ENCODE measurements at places on chromosomes 3 and 15. TPM values are rescaled to one million over a fixed set of nuclear protein-coding genes. Genes with fewer than 3 reads are reported as not detected.
A peak's percentile ranks its signal among the peaks of the same experiment; 100 is the strongest.

DNA sequence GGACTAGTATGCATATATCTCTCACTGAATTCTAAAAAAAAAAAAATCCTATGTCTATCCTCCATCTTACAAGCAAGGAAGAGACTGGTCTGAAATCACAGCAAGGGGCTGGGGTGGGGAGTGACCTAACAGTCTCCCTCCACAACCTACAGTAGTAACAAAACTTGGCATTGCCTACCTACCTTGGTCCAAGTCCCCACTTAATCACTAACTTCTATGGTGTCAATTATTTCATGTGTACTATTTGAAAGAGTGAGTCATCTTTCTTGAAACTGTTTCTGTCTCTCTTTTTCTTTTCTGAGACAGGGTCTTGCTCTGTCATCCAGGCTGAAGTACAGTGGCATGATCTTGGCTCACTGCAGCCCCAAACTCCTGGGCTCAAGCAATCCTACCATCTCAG, 36.8 kb downstream of the CHAC1 start:
- DNase-seq: no peak
- no peaks in the 10 kb centered on the region for H3K4me1 ChIP-seq
- peaks cover 4% of the 10 kb centered on the region for H3K36me3 ChIP-seq
- H3K27me3 ChIP-seq: no peaks in the 10 kb centered on the region
- H3K27ac ChIP-seq: no peak overlapping the region

DNA sequence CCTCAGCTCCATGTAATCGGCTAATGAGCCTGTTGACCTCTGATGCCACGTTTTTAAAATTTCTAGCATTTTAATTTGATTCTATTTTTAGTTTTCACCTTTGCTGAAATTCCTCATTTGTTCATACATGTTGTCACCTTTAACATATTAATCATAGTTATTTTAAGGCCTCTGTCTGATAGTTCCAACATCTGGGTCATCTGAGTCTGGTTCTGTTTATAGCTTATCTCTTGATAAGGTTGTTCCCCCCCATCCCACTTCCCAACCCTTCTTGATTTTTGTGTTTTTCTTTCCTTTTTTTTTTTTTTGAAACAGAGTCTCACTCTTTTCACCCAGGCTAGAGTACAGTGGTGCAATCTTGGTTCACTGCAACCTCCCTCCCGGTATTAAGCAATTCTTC, 36.4 kb downstream of the MAP2K1 start:
- no peak overlapping the region for H3K4me3 ChIP-seq
- DNase-seq: no peak
- H3K36me3 ChIP-seq: no peaks in the 10 kb centered on the region
- no peak overlapping the region for H3K27ac ChIP-seq

- H3K27me3 ChIP-seq: no peaks in the 10 kb centered on the region
- no peaks in the 10 kb centered on the region for H3K4me1 ChIP-seq
- H3K27ac ChIP-seq: no peak overlapping the region
- H3K36me3 ChIP-seq: no peaks in the 10 kb centered on the region
- H3K4me3 ChIP-seq: no peak overlapping the region
Measured at GRCh38 chr15:80324545-80325080, 72.6 kb upstream of the CTXND1 start.

DNA sequence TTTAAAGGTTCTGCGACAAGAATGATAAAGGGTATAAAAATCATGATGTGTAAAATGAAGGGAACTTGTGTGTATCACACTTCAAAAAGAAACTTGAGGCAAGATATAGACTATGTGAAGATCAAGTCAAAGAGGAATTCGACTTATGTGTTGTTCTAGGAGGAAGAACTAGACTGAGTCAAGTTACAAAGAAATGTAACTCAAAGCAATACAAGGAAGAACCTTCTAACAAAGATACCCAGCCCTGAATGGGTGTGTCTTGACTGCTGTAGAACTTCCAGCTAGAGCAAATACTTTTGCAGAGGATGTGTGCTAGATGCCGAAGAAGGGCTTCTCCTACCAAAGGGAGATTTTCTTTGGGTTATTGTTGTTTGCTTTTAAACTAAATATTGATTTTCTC, 2.4 kb downstream of the SLC49A4 start:
- no peak for DNase-seq
- H3K27ac ChIP-seq: no peak overlapping the region
- no peaks in the 10 kb centered on the region for H3K27me3 ChIP-seq
- H3K4me3 ChIP-seq: no peak overlapping the region

DNA sequence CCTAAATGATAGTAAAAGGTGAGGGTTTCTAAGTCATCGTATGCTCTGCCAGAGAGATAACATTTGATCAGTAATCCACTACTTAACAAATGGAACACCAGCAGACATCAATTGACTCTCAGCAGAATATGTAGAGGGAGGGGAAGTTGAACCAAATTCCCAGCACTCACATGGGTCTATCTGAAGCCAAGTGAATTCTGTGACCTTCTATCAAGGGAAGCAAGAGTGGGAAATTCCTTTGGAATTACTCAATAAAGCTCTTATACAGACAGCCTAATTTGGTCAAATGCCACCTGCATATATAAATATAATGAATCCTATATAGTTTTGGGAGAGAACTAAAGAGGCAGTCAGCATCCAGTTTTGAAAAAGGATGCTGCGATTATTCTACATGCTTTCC, 15.8 kb upstream of the KCNMB2 start:
- H3K27me3 ChIP-seq: no peaks in the 10 kb centered on the region
- DNase-seq: no peak
- no peak overlapping the region for H3K4me3 ChIP-seq
- no peak overlapping the region for H3K27ac ChIP-seq
- H3K4me1 ChIP-seq: no peaks in the 10 kb centered on the region

DNA sequence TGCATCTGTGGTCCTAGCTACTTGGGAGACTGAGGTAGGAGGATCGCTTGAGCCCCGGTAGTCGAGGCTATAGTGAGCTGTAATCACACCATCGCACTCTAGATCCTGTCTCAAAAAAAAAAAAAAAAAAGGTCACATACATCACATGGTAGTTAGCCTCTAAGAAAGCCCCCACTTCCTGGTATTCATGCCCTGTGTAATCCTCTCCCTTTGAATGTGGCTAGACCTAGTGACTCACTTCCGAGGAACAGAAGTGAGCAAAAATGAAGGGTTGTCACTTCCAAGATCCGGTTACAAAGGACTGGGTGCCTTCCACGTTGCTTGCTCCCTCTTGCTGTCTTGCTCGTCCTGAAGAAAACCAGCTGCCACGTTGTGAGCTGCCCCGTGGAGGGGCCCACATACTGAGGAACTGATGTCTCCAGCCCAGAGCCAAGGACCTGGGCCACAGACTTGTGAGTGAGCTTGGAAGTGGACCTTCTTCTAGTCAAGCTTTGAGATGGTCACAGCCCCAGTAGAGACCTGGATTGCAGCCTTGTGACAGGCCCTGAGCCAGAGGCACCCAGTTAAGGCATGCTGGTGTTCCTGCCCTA, 12.6 kb upstream of the LCTL start:
- H3K4me1 ChIP-seq: no peaks in the 10 kb centered on the region
- no peaks in the 10 kb centered on the region for H3K27me3 ChIP-seq
- DNase-seq: no peak
- no peaks in the 10 kb centered on the region for H3K36me3 ChIP-seq
- no peak overlapping the region for H3K4me3 ChIP-seq

DNA sequence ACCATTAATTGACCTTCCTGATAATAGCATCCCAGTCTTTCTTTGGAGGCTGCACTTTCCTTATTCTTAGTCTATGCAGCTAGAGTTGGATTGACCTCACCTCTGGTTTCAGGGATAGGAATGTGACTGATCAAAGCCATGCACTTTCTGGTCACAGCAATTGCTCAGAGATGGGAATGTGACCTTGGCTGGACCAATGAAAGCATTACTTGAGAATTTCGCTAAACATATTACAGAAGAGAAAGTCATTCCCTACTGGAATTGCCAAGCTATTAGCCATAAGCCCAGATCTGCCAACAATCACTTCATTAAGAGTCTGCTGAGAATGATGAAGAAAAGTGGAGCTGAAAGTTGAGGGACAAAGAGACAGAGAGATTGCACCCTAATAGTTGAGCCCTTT, 32.7 kb downstream of the RTP1 start:
- no peaks in the 10 kb centered on the region for H3K4me1 ChIP-seq
- H3K36me3 ChIP-seq: no peaks in the 10 kb centered on the region

DNA sequence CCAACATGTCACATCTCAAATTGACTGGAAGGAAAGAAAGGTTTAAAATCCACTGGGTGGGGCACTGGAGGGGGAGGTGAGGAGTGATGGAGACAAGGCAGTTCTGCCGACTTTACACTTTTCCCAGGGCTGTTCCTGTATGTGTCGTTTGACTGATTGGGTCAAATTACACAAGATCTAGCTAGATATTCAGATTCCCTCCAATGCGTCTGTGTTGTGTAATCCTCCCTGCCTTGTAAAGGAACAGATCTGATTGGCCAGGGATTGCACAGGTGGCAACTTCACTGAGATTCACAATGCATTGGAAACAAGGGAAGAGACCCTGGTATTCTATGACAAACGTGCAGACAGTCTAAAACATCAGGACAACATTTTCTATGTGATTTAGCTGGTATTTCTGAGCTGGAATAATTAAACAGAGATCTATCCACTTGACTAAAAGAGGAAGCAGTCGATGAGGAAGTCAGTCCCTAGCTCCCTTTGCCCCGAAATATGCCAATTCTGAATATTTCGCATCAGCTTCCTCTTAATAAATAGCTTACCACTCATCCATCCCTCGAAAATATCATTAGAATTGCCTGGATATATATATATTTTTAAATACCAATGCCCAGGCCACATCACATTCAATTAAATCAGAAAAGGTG, 312.9 kb downstream of the RORA start:
- no peaks in the 10 kb centered on the region for H3K27me3 ChIP-seq
- H3K27ac ChIP-seq: no peak overlapping the region
- H3K36me3 ChIP-seq: no peaks in the 10 kb centered on the region
- no peak for DNase-seq
- no peak overlapping the region for H3K4me3 ChIP-seq
- H3K4me1 ChIP-seq: peaks cover 3% of the 10 kb centered on the region

Gene GPR62
- total RNA-seq: not detected

DNA sequence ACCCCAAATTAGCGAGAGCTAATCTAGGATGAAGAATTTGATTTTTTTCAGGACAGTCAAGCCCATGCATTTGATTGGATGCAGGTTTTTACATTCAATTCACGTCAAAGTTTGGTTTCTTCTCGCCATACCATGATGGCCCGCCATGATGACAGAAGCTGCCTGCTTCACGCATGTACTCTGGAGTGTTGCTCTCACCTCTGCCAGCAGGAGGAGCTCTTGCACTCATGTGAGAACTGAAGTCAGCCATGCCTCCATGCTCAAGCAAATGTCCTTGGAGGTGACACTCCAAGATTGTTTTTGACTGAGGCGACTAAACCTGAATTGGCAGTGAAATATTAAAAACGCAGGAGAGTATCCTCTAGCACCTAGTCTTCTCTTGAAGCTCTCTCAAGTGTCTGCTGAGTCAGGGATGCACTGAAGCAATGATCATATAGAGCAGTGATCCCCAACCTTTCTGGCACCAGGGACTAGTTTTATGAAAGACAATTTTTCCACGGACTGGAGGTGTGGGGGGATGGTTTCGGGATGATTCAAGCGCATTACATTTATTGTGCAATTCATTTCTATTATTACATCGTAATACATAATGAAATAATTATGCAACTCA, 120.9 kb downstream of the SAMMSON start:
- no peak overlapping the region for H3K27ac ChIP-seq
- H3K4me3 ChIP-seq: no peak overlapping the region
- no peaks in the 10 kb centered on the region for H3K36me3 ChIP-seq

Gene CYP19A1
- total RNA-seq: not detected

Gene MOBP
- total RNA-seq: not detected

DNA sequence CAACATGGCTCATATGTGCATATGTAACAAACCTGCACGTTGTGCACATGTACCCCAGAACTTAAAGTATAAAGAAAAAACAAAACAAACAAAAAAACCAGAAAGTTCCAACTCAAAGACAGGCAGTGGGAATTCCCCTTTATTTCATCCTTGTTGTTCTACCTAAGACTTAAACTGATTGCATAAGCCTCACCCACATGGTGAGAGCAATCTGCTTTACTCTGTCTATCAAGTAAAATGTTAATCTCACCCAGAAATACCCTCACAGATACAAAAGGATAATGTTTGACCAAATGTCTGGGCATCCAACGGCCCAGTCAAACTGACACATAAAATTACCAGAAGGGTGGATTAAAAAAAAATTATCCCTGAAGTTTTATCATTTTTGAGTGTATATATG, 190.9 kb upstream of the PLSCR5 start:
- no peaks in the 10 kb centered on the region for H3K36me3 ChIP-seq
- no peak for DNase-seq
- H3K4me3 ChIP-seq: no peak overlapping the region
- H3K4me1 ChIP-seq: no peaks in the 10 kb centered on the region

Gene TMEM212
- not detected for total RNA-seq

Gene TMEM158
- total RNA-seq: 0.40 TPM

GRCh38 chr3:65170390-65171042, 482.7 kb upstream of the ADAMTS9 start:
- no peaks in the 10 kb centered on the region for H3K4me1 ChIP-seq
- H3K36me3 ChIP-seq: no peaks in the 10 kb centered on the region
- peak; percentile 75 for DNase-seq
- H3K27ac ChIP-seq: peak overlapping the region; percentile 29
- H3K4me3 ChIP-seq: no peak overlapping the region

DNA sequence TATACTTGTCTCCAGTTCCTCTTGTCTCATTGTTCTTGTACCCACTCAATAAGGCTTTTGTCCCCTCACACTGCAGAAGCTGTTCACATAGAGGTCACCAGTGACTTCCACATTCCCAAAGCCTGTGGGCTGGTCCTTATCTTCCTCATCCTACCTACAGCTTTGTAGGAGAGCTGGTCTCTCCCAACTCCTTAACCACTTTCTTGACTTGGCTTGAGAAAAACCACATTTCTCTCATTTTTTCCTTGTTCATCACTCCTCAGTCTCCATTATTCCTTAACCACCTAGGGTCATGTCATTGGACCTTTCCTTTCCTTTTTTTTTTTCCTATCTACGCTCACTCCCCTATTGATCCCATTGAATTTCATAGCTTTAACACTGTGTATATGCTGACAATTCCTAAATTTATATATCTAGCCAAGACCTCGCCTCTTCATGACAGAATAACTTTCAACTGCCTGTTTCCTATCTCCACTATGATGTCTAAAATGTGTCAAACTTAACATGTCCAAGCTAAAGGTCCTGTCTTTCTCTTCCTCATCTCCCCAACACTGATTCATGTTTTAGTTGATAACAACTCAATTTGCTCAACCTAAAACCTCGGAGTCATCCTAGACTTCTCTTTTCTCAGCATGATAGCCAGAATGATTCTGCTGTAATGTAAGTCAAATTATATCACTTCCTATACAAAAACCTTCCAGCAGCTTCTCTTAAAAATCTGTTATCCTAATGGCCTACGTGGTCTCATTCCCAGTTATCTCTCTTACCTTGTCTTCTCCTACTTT, 49.5 kb downstream of the CEP63 start:
- H3K27me3 ChIP-seq: no peaks in the 10 kb centered on the region
- no peak overlapping the region for H3K27ac ChIP-seq
- H3K36me3 ChIP-seq: no peaks in the 10 kb centered on the region
- DNase-seq: no peak

Gene DNASE1L3
- 2.5 TPM for total RNA-seq

GRCh38 chr3:74129056-74129455, 485.4 kb downstream of the CNTN3 start:
- no peaks in the 10 kb centered on the region for H3K36me3 ChIP-seq
- no peaks in the 10 kb centered on the region for H3K4me1 ChIP-seq
- DNase-seq: no peak
- H3K27me3 ChIP-seq: no peaks in the 10 kb centered on the region
- H3K27ac ChIP-seq: no peak overlapping the region
- no peak overlapping the region for H3K4me3 ChIP-seq
